ENCODE measurements at places on chromosomes 1 and 21.
A peak's percentile ranks its signal among the peaks of the same experiment; 100 is the strongest.

DNA sequence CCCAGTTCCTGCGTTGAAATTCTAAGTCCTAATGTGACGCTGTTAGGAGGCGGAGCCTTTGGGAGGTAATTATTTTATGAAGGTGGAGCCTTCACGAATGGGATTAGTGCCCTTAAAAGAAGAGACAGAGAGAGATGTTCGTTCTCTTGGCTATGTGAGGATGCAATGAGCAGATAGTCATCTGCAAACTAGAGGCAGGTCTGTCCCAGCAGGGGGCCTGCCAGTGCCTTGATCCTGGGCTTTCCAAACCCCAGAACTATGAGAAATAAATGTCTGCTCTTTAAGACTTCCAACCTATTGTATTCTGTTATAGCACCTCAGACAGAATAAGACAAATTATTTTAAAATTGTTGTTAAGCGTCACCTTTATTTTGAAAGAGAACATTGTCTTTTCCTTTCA lies 123.1 kb upstream of the KCNJ6 start:
- DNase-seq = no peak

DNA sequence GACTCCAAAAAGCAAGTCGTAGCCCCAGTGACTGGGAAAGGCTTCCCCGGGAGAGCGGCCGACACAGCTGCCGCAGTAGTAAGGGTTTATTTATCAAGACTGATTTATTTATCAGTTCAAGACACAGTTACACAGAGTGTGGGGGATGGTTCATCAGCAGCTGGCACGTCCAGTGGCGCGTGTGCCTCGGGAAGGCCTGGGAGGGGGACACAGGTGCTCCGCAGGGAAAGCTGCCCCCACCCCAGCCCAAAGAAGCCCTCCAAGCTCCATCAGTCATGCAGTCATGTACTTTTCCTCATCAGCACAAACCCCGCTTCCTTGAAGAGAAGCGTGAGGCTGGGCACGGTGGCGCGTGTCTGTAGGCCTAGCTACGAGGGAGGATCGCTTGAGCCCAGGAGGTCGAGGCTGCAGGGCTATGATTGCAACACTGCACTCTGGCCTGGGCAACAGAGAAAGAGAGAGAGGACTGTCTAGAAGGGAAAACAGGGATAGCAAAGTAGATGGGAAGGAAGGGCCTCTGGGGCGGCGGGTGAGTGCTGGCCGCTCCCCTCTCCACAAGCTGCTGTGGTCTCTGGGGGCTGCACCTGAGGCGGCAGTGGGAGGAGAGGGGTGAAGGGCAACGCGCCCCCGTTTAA lies 53.2 kb downstream of the PRKCZ start:
- peak; percentile 23 for DNase-seq

- DNase-seq = no peak
These were observed 9.7 kb downstream of the IFI6 start for GRCh38 chr1:27662261-27662660.

DNA sequence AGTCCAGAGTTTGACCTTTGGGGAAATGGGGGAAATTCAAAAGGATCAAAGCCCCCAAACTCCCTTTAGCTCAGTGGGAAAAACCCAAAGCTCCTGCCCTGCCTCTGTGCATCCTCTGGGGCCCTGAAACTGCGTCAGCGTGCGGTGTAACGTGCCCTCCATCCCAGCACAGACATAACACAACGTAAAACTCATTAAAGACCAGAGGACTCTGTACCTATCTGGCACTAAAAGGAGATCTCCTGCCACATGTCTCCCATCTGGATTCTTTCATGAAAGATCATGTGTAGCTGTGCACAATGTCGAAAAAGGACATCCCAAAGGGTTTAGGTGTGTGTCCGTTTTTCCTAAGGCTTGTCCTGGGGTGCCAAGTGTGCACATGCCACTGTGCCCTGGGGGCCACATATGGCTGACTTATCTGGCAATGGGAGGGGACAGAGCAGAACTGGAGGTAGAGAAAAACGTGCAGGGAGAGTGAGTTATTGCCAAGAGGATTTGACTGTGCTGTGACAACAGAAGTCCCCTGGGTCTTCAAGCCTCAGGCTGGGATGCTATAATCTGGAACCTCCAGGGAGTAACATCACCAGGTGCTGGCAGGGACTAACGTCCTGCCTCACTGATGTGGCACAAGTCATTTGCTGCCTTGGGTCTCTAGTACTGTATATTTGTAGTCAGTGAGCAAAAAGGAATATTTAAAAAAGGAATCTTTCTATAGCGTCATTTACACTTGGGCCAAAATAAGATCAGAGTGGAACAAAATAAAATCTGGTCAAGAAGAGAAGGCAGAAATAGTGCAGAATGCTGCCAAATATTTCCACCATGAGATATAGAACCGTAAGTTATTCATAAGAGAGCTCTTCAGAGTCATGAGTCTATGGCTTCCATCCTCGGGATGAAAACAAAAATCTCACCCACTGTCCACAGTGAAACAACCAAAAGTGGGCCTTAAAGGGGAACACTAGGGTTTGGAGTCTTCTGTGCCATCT lies 52.3 kb downstream of the ITPKB start:
- DNase-seq = no peak

All from NB4 (cell line).